ENCODE measurements at places on chromosomes 6 and 20.

GRCh38 chr6:152973916-152974315, 8.9 kb downstream of the FBXO5 start:
- DNase-seq, result no peak

DNA sequence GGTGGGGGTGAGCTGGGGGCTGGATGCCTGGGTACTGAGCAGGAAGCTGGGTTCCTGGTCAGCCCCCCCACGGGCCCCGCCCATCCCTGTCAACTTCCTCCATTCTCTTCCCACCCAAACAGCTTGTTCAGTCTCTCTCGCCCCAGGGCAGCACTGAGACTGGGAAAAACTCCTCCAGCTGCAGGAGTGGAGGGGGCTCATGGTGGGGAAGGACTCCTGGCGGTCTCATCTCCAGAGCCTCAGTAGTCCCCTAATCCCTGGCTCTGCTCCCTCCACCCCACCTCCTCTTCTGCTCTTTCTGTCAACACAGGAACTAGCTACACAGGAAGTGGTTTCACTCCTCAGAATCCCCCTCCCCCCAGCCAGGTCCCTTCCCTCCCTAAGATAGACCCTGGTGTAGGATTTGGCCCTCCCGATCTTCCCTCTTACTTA, at the start of gene GPSM3:
TSS of gene GPSM3 (minus strand) at position 36 of the 432 bp plus-strand sequence. CDS start 130 bp downstream, outside the sequence.
- no peak for DNase-seq

DNA sequence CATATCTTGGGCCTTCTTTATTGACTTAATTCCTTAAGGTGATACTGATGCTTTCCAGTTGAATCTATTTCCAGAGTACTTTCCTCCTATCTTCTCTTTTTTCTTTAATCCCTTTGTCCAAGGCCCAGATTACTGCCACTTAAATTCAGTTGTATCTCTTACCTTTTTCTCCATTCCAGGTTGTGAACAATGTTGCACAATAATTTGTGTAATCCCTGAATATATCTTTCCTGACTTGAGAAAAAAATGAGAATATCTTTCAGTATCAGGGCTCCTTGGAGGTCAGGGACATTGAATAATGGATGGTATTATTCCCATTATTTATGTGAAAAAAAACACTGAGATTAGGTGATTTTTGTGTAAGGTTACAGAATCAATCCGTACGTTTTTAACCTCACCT, 683.3 kb downstream of the PTPRT start:
- DNase-seq, result no peak

GRCh38 chr6:3266170-3266569, 7.4 kb downstream of the PSMG4 start:
- no peak for DNase-seq

DNA sequence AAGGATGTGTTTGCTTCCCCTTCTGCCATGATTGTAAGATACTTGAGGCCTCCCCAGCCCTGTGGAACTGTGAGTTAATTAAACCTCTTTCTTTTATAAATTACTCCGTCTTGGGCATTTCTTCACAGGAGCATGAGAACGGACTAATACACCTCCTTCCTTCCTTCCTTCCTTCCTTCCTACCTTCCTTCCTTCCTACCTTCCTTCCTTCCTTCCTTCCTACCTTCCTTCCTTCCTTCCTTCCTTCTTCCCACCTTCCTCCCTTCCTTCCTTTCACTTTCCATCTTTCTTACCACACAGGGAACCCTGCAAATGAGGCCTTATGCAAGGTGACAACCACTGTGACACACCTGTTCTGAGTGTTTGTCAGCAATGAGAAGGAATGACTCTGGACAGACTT, 141.3 kb upstream of the EXOC2 start:
- no peak for DNase-seq

- no peak for DNase-seq
Observed at GRCh38 chr20:64025101-64025825, 10.7 kb upstream of the C20orf204 start.

DNA sequence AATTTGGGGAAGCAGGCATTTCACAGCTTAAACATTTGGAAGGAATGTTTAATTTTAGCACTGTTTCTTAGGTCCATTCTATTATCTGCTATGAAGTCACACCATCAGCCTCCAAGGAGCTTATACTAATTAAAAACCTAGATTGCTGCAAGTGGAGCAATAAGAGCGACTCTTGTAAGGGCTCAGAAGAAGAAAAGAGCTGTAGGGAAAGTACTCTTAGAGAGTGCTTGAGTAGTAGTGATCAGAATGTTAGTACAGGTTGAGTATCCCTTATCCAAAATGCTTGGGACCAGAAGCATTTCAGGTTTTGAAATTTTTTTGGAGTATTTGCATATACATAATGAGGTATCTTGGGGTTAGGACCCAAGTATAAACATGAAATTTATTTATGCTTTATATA, 285.3 kb downstream of the UBE3D start:
- DNase-seq, result no peak

DNA sequence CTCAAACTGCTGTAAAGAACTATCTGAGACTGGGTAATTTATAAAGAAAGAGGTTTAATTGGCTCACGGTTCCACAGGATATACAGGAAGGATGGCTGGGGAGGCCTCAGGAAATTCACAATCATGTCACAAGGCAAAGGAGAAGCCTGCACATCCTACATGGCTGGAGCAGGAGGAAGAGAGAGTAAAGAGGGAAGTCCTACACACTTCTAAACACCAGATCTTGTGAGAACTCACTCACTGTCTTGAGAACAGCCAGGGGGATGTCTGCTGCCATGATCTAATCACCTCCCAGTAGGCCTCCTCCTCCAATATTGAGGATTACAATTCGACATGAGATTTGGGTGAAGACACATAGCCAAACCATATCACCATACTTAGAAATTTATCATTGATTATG, 1307.0 kb upstream of the GJE1 start:
- no peak for DNase-seq

All from stimulated activated CD8-positive, alpha-beta memory T cell treated with anti-CD3 and anti-CD28 coated beads, Interleukin-4, amount 100 ng/mL, for 1 hour (primary cell).